ENCODE measurements at places on chromosomes 11 and 22.

DNA sequence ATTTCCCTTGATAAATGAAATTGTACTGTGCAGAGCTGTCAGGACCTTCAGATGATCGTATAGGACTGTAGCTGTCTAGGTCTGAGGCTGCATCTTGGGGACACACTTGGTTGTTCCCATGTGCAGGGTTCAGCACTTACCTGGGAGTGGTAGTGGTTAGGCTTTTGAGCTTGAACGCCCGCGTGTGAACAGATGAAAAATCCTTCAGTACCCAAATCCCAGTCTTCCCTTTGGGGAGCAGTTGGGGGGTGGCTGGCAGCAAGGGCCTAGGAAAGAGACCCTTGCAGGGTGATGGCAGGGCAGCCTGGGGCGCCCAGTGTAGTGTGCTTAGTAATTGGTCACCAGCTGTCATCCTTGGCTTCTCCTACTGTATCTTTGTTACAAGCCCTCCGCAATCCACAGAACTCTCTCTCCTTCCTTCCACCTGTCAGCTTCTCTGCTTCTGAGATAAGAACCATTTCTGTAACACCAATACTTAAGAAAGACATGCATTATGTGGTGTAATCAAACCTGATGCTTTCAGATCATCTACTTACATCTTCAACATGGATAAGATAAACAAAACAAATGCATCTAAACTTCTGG is 64.6 kb downstream of the MORC2 start:
- DNase-seq, result no peak

DNA sequence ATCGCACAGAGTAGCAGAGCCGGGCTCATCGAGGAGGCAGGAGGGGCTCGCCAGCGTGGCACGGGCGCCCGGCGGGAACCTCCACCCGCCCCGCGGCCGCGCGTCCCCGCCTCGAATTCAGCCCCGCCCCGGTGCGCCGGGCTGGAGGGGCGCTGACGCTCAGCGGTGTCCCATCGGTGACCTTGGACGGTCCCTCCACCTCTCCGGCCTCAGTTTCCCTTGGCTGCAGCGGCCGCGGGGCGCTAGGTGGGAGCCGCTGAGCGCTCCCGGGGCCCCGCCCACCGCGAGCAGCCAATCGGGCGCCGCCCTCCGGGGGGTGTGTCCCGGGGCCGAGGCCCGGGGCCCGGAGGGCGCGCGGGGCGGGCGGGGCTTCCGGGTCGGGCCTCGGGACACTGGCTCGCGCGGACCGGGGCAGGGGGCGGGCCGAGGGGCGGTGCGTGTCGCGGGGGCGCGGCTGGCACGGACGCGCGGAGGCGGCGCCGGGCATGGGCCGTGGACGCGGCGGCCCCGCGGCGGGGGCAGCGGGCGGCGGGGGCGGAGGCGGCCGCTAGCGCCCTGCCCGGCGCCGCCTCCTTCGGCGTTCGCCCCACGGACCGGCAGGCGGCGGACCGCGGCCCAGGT is at the start of gene PPARA:
Gene PPARA (plus strand): TSS at position 493 of the 621 bp plus-strand sequence. CDS start 47,858 bp downstream, outside the sequence.
- DNase-seq, result peak; percentile 77

DNA sequence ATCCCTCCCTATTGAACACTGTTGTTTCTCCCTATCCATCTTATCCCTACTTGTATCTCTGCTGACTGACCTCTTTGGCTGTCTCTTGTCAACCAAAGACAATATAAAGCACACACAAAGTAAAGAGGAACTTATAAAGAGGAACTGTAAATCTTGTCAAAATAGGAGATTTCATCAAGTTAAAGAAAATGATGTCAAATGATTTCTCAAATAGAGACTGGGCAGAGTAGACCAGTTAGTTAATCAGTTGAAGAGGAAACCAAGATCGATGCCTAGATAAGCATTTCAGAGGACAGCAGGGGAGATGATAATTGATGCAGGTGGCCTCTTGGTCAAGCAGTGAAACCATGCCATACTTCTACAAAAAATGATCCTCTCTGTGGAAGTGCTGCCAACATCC is 22.7 kb downstream of the KCNQ1OT1 start:
- DNase-seq, result no peak

- no peak for DNase-seq
These were observed 5.5 kb downstream of the PRDX5 start for GRCh38 chr11:64323373-64323772.

GRCh38 chr11:100680070-100680469 is 7.0 kb upstream of the ARHGAP42 start:
- DNase-seq, result no peak

All from effector memory CD4-positive, alpha-beta T cell (primary cell).